Stimulated activated CD8-positive, alpha-beta memory T cell treated with anti-CD3 and anti-CD28 coated beads, Interleukin-15, amount 100 ng/mL, for 48 hours (primary cell): ENCODE measurements at places on chromosomes 11 and 22.
A peak's percentile ranks its signal among the peaks of the same experiment; 100 is the strongest.

DNA sequence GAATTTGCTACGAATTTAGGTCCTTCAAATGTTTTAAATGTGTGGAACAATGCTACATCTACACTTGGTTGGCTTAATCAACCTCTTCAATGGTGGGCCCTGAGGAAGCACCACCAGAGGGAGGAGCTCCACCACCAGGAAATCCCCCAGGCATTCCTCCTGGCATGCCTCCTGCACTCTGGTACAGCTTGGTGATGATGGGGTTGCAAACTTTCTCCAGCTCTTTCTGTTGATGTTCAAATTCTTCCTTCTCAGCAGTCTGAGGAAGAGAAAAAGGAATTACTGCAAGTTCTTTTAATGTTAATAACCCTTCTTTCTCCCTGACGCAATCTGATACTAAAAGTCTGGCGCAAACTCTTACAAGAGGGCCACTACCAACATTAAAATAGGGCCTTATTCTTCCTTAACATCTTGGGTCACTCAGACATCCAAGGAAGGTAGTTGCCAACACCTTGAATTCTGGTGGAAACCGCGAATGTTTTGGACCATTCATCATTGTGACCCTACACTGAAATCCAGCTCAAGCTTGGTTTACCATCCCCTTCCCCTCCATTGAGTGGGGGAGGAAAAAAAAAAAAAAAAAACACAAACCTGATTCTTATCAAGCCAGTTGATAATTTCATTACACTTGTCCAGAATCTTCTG, 4.2 kb downstream of the HSPA8 start:
- DNase-seq = no peak

- DNase-seq = no peak
Observed at GRCh38 chr22:36691488-36691887, 12.1 kb downstream of the CACNG2 start.

DNA sequence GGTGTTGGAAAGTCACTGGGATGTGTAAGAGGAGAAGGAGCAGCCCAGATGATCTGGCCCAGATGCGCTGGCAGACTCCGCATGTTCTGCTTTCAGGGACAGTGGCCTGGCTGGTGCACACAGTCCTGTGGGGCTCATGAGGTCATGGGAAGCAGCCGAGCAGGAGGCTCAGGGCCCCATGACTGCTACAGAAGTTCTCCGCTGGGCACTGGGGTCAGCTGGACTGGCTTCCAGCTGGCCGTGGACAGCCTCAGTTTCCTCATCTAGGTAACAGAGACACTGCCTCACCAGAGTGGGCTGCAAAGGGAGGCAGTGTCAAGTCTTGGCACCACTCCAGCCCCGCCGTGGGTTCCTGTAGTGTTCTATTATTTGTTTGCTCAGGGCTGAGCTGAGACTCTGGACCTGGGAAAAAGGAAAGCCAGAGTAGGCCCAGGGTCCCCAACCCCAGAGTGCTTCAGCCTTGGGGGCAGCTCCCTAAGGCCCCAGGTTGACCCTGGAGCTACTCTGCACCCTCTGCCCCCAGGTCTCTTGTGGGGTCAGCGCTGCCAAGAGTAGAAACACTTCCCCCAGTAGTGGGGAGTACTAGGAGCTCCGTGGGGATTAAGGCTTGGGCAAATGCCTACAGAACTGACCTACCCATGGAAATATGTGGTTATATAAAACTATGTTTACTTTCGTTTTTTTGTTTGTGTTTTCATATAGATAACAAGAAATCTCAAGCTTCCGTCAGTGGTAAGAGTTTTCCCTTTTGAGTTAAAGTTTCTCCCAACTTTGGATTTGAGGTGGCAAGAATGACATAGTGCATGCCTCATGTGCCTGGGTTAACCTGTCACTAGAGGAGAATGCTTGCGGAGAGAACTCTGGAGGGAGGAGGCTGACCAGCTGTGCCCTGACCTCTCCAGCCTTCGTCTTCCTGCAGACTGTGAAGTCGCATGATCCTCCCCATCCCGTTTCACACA, 45.3 kb downstream of the MED15 start:
- no peak for DNase-seq

DNA sequence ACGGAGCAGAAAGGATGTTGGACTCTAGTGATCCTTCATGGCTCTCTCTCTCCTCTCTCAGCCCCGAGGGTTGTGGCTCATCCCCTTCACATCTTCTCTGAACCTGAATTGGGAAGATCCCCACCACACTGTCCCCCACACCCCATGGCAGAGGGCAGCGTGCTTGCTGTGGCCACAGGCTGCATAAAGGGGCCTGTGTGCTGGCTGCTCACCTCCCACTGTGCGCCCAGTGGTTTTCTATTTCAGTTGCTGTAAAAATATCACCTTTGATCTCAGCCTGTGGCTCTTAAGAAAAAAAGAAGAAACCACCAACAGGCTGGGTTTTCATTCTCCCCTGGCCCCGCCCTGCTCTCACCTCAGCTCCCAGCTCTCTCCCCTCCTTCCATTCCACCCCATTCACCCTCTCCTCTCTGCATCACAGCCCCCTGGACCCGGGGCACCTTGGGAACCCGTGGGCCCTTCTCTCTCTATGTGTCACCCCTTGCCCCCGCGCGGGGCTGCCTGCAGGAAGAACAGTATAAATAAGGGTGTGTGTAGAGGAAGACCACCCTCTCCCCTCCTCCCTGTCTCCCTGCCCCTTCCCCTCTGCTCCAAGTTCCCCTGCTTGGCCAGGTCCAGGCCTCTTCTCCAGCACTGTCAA, 25.8 kb upstream of the WNT11 start:
- DNase-seq = no peak

DNA sequence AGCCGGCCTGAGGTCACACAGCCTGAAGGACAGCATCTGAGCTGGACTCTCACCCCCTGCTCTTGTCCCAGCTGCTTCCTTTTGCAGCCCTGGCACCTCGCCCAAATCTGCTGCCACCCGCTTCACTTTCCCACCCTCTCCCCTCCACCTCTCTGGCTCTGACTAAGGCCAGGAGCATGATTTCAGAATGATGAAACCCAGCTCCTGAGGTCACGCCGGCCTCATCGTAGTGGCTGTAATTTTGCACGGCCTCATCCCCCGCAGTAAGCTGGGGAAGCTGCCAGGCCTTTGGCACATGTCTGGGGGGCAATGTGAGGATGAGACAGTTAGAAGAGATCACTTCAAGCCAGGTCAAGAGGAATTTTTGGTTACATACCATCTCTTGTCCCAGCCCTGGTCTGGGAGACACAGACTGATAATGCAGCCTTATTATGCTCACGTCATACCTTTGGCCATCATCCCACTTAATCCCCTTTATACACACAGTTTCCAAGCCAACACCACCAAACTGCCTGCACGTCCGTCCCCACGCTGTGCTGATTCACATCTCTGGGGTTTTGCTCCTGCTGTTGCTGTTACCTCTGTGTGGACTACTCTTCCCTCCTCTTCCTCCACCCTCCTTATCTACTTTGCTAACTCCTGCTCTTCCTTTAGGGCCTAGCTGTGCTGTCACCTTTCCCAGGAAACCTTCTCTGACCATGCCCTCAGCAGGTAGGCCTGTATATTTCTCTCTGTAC, 58.1 kb downstream of the CHRDL2 start:
- DNase-seq = no peak

- DNase-seq = no peak
Observed at GRCh38 chr11:64776875-64777274, 1.5 kb downstream of the SF1 start.

GRCh38 chr22:33823552-33823951, 96.7 kb downstream of the LARGE1 start:
- no peak for DNase-seq

DNA sequence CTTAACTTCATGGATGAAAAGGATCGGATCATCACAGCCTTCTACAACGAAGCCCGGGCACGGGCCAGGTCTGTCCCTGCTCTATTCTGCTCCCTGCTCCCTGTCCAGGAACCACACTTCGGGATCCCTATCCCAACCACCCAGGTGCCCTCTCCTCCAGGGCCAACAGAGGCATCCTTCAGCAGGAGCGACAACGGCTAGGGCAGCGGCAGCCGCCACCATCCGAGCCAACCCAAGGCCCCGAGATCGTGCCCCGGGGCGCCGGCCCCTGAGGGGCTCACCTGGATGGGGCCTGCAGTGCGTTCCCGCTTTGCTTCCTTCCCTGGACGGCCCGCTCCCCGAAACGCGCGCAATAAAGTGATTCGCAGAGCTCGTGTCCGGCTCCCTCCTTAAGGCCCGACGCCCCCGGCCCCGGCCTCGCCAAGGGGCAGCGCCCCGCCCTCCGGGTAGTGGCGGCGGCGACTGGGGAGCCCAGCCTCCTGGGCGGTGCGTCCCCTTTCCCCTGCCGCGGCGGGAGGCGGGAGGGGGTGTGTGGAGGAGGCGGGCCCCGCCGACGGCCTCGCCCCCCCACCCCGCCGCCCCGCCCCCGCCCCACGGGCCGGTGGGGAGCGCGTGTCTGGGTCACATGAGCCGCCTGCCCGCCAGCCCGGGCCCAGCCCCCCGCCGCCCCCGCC, at the start of gene VEGFB:
Gene VEGFB (plus strand): TSS at position 672 of the 674 bp plus-strand sequence. CDS start 250 bp downstream, outside the sequence.
- DNase-seq = peak; percentile 62

GRCh38 chr11:1193326-1194230, 29.3 kb upstream of the MUC5B start:
- DNase-seq = no peak

DNA sequence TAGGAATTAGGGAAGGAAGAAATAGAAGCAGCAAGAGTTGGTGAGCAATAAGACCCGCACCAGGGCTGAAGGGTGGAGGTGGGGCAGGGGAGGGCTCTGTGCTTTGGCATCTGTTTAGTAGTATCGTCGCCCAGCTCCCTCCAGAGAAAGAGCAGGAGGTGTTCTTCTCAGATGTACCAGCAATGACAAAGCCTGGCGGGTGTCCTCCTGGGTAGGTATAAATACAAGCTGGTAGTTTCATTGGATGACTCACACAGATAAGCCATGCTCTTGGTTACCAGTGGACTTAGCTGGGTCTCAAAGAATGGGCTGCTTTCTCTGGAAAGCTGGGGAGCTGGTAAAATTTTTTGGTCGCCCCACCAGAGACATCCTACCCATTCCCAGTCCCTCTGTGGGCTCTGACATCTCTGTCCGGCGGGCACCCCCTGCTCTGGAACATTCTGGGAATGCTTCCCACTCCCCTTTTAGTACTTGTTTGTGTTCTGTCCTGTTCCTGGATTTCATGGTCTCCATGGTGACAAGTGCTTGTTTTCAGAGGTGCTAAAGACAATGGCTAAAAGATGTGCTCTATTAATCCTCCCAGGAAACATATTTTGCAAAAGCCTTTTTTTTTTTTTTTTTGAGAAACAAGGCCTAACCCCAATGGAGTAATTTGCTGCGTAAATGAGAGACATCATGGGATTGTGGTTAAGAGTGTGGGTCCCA, 15.4 kb upstream of the TUBA8 start:
- no peak for DNase-seq

DNA sequence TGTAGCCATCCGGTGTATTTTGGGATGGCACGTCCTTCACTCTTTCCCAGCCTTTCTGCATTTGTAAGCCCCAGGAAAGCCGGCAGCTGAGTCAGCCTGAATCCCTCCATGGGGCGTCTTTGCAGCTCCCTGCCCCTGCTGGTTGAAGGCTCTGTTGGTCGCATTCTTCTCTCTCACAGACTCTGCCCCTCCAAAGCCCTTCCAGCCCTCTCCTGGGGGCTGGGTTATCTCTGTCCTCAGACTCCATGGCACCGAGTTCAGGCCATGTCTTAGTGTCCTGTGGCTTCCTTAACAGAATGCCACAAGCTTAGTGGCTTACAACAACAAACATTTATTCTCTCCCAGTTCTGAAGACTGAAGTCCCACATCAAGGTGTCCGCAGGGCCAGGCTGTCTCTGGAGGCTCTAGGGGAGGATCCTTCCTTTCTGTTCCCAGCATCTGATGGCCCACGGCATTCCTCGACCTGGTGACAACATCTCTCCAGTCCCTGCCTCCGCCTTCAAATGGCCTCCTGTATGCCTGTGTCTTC, 62.2 kb downstream of the BCR start:
- DNase-seq = no peak

- DNase-seq = no peak
Observed at GRCh38 chr11:79437981-79438630, 2.7 kb downstream of the TENM4 start.

DNA sequence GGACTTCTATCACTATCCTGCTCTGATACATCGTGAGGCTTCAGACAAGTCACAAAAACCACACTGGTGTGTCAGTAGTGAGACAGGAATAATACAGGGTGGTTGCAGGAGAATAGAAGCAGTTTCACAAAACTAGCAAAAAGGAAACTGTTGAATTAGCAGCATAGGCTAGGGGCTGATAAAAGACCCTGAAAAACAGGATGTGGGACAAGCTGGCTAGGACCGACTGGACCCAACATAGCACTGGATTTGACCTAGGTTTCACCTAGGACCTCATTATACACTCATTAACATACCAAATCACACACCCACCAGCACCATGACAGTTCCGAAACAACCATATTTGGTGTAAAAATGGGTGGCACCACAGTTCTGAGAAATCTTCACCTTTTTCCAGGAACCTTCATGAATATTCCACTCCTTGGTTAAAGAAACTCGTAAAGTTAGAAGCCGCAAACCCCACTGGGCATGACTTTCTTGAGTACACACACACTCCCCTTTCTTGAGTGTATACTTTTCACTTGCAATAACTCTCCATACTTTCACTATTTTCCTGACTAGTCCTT, 76.2 kb downstream of the SLC1A2 start:
- DNase-seq = peak; percentile 14

GRCh38 chr11:86176165-86176884, 68.2 kb upstream of the EED start:
- peak; percentile 72 for DNase-seq

DNA sequence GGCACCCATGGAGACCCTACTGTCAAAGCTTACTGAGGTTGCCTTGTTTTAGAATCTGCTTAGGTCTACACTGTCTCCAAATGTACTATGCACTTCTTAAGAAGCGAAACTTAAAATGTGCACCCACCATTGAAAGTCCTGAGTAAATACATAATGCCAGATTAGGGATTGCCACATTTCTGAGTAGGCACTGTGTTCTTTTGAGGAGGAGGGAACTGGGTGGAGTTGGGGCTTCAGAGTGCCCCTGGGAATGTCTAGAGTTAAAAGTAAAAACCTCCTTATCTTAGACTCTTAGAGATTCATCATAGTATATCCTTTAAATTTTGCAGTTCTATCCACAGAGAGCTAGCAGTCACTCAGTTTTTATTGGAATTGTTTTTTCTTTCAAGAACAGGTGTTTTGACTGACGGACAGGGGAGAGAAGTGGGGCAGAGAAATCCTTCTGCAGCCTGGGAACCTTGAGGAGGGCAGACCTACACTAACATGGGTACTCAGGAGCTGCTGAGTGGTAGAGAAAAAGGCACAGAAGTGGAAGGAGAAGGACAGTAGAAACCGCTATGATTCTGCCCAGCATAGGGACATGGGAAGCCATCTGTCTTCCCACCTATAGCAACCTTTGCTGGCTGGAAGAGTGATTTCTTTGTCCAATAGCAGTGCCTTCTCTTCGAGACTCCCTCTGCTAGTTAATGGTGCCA, 33.4 kb upstream of the MICAL2 start:
- DNase-seq = no peak
